Stimulated activated CD4-positive, alpha-beta T cell treated with anti-CD3 and anti-CD28 coated beads, Interleukin-1b, Interleukin-23, amount 100 ng/mL, for 4 hours (primary cell): ENCODE measurements at places on chromosomes 13 and 19.

DNA sequence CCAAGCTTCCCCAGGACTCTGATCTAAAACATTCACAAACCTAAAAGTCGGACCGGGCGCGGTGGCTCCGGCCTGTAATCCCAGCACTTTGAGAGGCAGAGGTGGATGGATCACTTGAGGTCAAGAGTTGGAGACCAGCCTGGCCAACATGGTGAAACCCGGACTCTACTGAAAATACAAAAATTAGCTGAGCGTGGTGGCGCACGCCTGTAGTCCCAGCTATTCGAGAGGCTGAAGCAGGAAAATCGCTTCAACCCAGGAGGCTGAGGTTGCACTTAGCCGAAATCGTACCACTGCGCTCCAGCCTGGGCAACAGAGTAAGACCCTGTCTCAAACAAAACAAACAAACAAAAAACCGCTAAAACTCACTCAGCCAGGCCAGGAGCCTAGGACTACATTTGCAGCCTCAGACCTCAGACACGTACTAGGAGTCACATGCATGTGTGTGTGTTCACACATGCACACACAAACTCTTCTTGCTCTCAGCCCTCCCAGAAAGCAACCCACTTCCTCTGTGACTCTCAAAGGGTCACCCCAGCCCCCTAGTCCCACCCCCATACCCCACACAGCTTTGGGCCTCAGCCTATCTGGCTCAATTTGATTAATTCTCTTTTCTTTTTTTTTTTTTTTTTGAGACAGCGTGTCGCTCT lies 704 bp upstream of the NOTCH3 start:
- DNase-seq = no peak

- peak; percentile 86 for DNase-seq
These were observed 9.1 kb downstream of the MAST1 start for GRCh38 chr19:12847159-12848139.

GRCh38 chr13:45412274-45413049 lies 5.7 kb downstream of the SLC25A30 start:
- DNase-seq = no peak

GRCh38 chr13:94351292-94351990 lies 128.0 kb downstream of the DCT start:
- no peak for DNase-seq

DNA sequence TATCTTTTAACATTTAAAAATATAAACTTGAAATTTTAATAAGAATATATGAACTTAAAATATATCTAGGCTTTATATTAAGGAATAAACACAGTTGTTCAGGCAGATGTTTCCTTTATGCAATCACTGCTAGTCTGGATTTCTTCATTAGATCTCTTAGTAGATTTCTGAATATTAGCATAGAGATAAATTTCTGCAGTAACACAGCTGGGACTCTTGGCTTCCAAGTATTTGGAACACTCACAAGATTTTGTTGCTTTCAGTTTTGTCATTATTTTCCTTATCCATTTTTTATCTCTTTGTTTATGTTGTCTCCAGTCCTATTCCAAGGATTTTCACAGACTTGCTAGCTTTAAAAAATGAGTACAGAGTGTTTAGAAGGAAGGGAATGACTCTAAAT lies 857.1 kb downstream of the GPC5 start:
- no peak for DNase-seq

- DNase-seq = no peak
These were observed 238.4 kb downstream of the ITGBL1 start for GRCh38 chr13:101690871-101691270.

- DNase-seq = no peak
These were observed 71.0 kb downstream of the SIPA1L3 start for GRCh38 chr19:37977992-37978391.
